CD4-positive, alpha-beta T cell treated with Interleukin-17A for 1 hour (primary cell): ENCODE measurements at places on chromosomes 2 and 18.
A peak's percentile ranks its signal among the peaks of the same experiment; 100 is the strongest.

- DNase-seq, result no peak
Measured at GRCh38 chr2:46686811-46687210, 207.4 kb downstream of the TMEM247 start.

DNA sequence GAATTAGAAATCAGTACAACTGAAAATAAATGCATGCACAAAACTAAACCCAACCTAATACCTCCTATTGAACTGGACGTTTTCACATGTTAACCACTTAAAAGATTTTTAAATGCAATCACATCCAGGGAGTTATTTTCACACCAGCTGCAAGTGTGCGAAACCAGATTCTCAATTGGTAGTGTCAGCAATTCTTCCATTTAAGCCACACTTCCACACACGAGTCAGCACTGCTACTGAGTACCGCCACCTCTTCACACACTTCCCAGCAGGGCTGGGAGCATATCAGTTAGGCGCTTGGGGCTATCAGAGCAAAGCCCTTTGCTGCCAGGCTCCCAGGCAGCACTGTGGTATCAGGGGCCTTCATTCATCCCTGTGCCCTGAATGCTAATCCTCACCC lies 14.2 kb downstream of the ERCC3 start:
- DNase-seq, result no peak

- no peak for DNase-seq
Measured at GRCh38 chr2:8028436-8028835, 653.4 kb upstream of the ID2 start.

DNA sequence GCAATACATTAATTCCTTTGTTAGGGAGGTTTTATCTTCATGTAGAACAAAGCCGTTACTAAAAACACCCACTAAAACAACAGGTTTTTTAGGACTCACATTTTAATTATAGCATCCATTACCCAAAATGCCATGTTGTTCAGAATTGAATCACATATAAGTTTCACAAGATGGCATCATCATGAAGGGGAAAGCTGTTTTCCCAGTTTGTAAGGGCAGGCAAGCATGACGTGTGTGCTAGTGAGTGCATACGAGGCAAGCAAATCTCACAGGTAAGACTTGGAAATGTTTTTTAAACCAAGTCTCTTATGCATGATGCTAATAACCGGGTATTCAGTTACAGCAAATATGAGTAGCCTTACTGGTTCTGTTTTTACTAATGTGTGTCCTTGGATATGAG lies 111.8 kb upstream of the NFATC1 start:
- no peak for DNase-seq

- DNase-seq, result no peak
Measured at GRCh38 chr18:40576507-40577115, 1378.4 kb upstream of the PIK3C3 start.

GRCh38 chr18:4284528-4284927 lies 170.6 kb downstream of the DLGAP1 start:
- no peak for DNase-seq

DNA sequence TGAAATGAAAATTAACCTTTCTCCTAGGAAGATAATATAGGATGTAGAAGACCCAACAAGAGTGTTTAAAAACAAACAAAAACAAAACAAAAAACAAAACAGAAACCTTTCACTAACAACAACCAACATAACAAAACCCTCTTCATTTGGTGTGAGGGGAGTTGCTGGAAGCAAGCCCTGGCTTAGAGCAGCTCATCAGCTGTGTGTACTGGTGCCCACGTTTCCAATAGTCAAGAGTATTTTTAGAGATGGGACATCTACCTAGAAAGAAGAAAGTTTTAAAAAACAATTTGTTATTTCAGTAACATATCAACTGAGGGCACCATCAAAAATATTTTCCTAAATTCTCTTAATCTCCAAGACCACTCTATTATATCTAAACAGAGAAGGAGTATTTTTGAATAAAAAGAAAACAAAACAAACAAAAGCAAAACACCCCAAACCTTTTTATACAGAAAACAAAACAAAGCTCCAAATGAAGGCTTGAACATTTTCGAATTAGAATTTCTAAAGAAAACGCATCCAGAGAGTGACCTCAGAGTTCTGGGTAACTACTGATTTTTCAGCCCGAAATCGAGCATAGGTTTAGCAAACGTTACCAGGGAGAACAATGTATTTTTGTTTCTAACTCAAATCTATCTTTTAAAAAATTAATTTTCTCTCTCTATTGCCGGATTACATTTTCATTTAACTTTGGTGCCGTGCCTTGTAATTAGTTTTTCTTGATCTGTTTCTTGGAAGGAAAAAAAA lies 134.6 kb downstream of the INSIG2 start:
- DNase-seq, result no peak

- peak; percentile 7 for DNase-seq
Measured at GRCh38 chr2:85470850-85471800, 52.6 kb downstream of the SH2D6 start.
